ENCODE measurements at places on chromosomes 1 and 21.

DNA sequence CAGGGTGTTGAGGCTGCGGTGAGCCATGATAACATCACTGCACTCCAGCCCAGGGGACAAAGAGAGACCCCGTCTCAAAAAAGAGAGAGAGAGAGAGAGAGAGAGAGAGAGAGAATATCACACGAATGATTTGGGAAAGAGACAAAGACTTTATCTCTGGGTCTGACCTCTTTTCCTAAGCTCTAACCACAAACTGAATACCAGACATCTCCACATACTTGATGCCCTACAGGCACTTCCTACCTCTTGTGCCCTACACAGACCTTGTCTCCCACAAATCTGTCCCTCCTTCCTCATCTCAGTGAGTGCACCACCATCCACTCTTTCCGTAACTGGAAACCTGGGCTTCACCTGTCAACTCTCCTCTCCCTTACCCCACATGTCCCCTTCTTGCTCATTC is 27.0 kb upstream of the PTCH2 start:
- no peak for DNase-seq

- DNase-seq = no peak
Observed at GRCh38 chr1:242515555-242515954, 8.9 kb downstream of the PLD5 start.

DNA sequence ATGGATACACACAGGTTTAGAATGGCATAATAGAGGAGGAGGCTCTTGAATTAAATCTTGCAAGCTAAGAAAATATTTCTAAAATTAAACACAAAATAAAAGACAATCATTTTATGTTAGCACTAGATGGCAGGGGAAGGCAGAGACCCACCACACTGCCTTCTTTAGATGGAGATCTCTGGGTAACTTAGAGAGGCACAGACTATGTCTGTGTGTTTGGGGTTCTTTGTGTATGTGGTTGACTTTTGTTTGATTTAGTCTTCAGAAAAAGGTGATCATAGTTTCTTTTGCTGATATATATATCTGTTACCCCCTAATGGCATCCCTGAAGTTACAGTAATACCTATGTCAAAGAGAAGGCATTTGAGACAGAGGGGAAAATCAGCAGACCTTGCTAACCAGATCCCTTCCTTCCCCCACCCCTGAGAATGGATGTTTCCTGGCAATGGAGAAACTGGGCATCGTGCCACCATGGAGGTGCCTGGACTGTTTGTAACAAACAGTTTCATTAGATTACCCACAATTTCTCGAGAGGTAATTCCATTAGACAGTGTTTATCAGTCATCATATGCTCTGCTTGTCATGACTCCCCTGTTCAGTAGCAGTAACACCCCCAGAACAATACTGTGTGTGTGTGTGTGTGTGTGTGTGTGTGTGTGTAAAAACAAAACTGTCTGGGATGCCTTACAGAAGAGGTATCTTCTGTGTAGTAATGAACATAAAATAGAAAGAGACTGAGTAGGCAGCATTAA is 228.3 kb upstream of the DEPDC1 start:
- DNase-seq = peak; percentile 77

- DNase-seq = no peak
Observed at GRCh38 chr21:15397258-15397657, 332.5 kb upstream of the NRIP1 start.

GRCh38 chr1:236421022-236421421 is 26.9 kb downstream of the EDARADD start:
- DNase-seq = no peak

DNA sequence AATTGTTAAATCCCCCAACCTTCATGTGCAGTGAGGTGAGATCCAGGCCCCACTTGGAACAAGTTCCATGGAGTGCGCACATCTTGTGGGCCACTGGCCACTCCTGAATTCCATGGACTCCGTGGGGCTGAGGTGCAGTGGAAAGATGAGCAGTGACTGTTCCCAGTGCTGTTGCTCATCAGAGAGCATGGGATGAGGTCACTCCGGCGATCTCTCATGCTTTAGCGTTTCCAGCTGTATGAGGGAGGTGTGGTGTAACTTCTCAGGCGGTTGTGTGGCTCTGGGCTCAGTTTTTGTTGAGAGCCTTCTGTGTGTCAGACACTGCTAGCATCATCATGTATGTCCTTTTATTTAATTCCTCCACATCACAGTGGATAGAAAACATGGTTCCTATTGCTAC is 96.2 kb downstream of the GALNT2 start:
- peak; percentile 55 for DNase-seq

GRCh38 chr1:54497338-54497737 is 50.7 kb upstream of the ACOT11 start:
- no peak for DNase-seq

GRCh38 chr1:181660621-181661020 is 177.3 kb downstream of the CACNA1E start:
- DNase-seq = no peak

Data from left cardiac atrium (tissue), 4 donors.